ENCODE measurements at places on chromosomes 12 and 14.

GRCh38 chr12:104626069-104626837, 169.5 kb downstream of the CHST11 start:
- H3K4me3 ChIP-seq, result no peak overlapping the region
- H3K27me3 ChIP-seq, result peaks cover 11% of the 10 kb centered on the region
- no peak overlapping the region for H3K27ac ChIP-seq
- DNase-seq, result no peak
- no peaks in the 10 kb centered on the region for H3K36me3 ChIP-seq

GRCh38 chr14:64942531-64943111, at the start of gene GPX2:
TSS of gene GPX2 (minus strand) at chr14:64942745. CDS start at chr14:64942726, 19 bp downstream.
- H3K27ac ChIP-seq, result no peak within 1 kb of the TSS
- H3K4me3 ChIP-seq, result no peak within 1 kb of the TSS
- no peak for DNase-seq
- no peaks in the 10 kb centered on the region for H3K4me1 ChIP-seq

DNA sequence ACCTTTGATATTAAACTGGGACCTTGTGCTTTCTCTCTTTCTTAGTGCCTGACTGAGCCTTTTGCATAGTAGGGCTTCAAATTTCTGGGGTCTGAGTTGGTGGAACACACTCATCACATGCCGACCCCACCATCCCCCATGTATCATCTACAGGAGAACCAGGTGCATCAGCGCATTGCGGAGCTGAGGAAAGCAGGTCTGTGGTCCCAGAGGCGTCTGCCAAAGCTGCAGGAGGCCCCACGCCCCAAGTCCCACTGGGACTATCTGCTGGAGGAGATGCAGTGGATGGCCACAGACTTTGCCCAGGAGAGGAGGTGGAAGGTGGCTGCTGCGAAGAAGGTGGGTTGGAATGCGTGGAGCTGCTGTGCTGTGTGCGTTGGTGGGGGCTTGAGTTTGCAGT, 37.8 kb downstream of the EP400 start:
- no peak overlapping the region for H3K4me3 ChIP-seq
- 0 out of 2 replicates have a peak, but pooled peaks cover 2% of the 10 kb centered on the region for H3K4me1 ChIP-seq
- H3K27ac ChIP-seq, result no peak overlapping the region
- peaks cover 60% of the 10 kb centered on the region for H3K36me3 ChIP-seq

DNA sequence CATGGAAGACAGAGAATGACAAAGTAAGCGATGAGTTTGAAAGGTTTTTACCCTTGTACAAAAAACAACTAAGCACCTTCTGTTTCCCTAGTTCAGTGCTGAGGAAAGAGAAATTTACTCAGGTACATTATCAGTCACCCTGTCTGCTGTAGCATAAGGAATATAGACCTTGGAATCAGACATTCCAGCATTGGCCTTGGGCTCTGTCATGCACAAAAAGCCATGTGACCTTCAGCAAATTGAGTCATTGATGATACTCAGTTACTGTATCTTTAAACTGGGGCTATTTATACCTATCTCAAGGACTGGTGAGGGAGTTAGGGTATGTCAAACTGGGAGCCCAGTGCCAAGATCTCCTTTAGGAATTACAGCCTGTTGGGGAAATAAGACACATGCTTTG, 19.3 kb upstream of the TCL1A start:
- H3K27ac ChIP-seq, result no peak overlapping the region
- no peak overlapping the region for H3K4me3 ChIP-seq
- no peaks in the 10 kb centered on the region for H3K36me3 ChIP-seq
- H3K4me1 ChIP-seq, result no peaks in the 10 kb centered on the region

- H3K27me3 ChIP-seq, result no peaks in the 10 kb centered on the region
- H3K4me1 ChIP-seq, result peaks cover 3% of the 10 kb centered on the region
- DNase-seq, result no peak
- peak overlapping the region; percentile 61 for H3K27ac ChIP-seq
These were observed 550 bp upstream of the RESF1 start for GRCh38 chr12:31958569-31959160.
